ENCODE measurements at places on chromosomes 2 and 18.
A peak's percentile ranks its signal among the peaks of the same experiment; 100 is the strongest.

- DNase-seq = no peak
Measured at GRCh38 chr2:45681675-45682074, 30.2 kb downstream of the PRKCE start.

DNA sequence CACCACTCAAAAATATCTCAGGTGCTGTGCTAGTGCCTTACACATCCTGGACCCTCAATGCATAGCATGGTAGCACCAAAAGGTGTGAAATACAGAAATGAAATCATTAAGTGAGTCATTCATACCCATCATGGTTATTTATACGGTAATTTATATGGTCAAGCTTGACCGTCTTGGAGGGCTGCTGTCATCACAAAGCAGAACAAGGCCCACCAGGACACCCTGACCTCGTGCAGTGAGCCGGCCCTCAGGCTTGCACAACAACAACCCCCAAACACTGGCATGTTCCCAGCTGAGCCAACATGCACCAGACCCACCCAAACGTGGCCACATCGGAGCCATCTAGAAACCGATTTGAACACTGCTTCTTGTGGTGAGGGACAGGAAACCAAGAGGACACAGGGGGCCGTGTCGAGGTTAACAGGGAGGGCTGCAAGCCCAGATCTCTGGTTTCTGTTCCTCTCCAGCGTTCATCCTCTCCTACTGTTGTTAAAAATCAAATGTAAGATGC, 378.5 kb upstream of the ID2 start:
- peak; percentile 24 for DNase-seq

DNA sequence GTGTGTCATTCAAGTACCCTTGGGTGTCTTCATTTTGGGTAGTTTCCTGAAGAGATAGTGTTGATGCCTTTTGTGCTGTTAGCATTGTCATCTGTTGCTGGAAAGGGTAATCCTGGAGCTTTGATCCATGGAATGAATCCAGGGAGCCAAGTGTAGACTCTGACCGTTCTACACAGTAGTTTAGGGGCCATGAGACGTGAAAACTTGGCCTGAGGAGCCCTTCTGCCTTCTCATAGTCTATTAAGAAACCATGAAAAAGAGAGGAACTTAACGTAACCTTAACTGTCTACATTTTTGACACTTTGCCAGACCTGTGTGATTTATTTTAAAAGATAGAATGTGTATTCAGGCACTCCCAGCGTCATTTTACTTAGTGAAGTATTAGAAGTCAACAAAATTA, 194.0 kb downstream of the BABAM2 start:
- no peak for DNase-seq

DNA sequence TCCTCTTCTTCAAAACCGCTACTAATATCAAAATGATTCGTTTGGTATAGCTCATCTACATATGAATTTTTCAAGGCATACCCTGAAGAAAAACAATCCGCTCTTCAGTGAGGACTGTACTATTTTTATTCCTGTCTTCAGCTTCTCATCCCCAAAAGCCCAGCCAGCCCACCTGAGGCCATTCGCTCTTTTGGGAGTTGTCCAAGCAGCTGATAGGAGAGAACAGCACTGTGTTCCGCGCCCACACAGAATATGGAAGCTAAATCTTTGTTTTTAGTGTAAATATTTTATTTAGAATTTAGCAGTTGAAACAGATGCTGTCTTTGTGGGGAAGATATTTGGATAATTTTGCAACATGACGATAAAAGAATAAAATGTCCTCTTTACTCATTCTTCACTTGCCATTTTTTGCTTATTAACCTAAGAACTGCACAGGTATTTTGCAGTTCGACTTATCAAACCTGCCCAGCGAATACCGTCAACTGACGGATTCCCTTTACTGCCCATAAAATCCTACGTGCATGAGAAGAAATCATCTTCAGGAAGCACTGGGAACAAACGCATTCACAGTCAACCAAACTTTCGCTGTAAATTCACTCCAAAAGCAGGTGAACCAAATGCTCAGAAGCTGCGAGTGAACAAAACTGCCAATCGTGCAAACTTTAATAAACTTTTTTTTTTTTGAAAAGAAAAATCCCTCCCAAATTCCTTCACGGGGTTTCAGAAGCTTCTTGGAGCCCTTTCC, 3.4 kb downstream of the ZNF521 start:
- no peak for DNase-seq

GRCh38 chr2:187775196-187775595, 221.0 kb upstream of the TFPI start:
- DNase-seq = no peak
